Astrocyte of the hippocampus (primary cell): ENCODE measurements at places on chromosomes 13 and 19.

DNA sequence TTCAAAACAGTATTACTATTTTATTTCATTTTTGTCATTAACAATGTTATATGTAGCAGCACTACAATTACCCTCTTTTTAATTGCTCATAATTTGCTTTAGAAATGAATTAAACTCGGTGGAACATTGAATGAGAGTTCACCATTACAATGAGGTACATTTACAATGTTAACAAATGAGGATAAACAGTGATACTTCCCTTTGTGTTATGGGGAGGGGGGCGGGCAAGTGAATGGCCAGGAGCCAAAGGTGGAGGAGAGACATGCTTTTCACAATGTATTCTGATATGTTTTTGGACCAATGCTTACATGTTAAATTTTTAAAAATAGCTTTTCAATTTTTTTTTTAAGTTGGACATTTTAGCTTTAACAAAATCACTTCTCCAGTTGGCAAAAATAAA lies 34.2 kb downstream of the NALCN start:
- no peak for DNase-seq

GRCh38 chr19:55504252-55504603 lies 16.0 kb downstream of the SSC5D start:
- DNase-seq, result no peak

- no peak for DNase-seq
Observed at GRCh38 chr19:34228347-34228746, 26.0 kb upstream of the GARRE1 start.

DNA sequence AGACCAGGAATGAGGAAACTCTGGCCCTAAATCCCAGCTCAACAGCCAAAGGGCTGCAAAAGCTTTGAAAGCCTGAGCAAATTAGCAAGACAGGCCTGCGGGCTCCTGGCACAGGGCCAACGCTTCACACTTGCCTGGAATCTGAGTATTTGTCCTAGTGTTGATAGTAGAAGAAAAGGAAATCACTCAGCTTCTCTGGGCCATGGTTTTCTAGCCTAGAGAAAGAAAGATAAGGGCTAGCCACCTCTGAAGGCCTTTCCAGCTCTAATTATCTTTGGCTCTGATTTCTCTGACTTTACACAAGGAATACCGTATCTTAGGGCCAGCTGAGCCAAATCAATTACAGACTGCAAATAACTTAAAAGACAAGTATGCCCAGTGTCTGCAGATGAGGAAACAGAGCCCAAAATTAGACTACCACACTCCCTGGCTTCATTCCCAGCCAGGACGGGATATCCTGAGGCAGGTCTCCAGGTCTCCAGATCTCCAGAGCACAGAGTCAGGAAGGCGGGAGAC lies 69.6 kb downstream of the STK24 start:
- peak; percentile 93 for DNase-seq

GRCh38 chr13:41673640-41674039 lies 216.3 kb downstream of the RGCC start:
- DNase-seq, result no peak

GRCh38 chr13:82747958-82748357 lies 1134.3 kb downstream of the SLITRK1 start:
- peak; percentile 36 for DNase-seq

GRCh38 chr13:78326633-78327032 lies 276.7 kb downstream of the POU4F1 start:
- no peak for DNase-seq

DNA sequence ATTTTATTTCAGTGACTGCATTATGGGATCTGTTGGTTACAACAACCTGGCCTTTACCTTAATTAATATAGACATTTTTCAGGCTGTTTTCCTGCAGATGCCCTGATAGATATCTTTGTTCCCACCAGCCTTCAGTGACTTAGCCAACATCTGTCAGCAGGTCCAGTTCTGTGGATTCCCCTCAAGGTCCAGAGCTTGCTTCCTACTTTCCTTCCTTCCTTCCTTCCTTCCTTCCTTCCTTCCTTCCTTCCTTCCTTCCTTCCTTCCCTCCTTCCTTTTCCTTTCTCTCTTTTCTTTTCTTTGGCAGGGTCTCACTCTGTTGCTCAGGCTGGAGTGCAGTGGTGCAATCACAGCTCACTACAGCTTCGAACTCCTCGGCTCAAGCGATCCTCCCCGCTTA lies 14.4 kb upstream of the CYP2B6 start:
- no peak for DNase-seq

DNA sequence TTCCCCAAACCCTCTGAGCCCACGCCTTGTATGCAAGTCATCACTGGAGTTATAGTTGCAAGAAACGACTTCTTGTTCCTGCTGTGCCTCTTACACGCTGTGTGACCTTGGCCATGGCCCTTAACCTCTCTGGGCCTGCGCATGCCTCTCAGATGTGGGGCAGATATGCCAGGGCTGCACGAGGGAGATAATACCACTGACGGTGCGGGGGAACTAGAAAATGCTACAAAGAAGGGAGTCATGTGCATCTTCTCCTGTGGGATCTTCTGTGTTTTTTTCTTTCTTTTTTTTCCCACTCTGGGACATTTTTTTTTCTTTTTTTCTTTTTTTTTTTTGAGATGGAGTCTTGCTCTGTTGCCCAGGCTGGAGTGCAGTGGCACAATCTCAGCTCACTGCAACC lies 4.3 kb upstream of the SAMD1 start:
- DNase-seq, result no peak

DNA sequence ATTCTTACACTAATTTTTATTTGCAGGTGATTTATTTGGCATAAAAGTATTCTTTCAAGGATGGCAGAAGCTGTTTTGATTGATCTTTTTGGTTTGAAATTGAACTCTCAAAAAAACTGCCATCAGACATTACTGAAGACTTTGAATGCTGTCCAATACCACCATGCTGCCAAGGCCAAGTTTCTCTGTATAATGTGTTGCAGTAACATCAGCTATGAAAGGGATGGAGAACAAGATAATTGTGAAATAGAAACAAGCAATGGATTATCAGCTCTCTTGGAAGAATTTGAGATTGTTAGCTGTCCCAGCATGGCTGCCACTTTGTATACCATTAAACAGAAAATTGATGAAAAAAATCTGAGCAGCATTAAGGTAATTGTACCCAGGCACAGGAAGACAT lies 1.2 kb downstream of the LACC1 start:
- DNase-seq, result no peak

- DNase-seq, result no peak
Observed at GRCh38 chr19:30107251-30107650, 165.2 kb downstream of the URI1 start.

- DNase-seq, result no peak
Observed at GRCh38 chr13:100387416-100387815, 201.2 kb downstream of the GGACT start.

DNA sequence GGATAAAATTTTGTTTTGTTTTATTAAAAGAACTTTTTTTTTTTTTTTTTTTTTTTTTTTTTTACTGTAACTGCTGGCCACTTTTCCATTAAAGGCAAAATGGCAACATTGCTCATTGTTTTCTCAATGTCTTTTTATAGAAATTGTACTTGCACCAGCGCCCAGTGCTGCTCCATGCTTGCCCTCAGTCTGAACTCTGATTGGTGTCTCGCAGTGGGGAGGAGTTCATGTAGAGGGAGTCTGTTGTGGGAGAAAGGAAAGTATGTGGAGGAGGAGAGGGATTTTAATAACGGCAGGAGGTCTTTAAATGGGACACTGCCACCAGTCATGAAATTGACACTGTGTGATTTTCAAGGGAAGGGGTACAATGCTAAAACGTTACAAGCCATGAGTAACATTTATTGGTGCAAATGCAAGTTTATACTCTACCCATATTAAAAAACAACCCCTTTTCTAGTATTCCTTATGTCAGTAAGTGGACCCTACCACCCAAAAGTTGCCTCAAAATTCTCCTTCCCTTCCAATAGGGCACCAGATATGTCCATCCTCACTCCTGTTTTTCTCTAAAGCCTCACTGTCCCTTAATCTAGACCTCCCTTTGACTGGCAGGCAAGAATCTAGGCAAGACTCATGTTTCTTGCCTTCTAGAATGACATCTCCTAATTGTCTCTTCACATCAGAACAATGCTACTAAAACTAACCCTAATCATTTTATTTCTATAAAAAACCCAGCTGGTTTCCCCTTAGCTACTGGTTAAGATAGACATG lies 3.2 kb downstream of the RASL11A start:
- DNase-seq, result peak; percentile 53

DNA sequence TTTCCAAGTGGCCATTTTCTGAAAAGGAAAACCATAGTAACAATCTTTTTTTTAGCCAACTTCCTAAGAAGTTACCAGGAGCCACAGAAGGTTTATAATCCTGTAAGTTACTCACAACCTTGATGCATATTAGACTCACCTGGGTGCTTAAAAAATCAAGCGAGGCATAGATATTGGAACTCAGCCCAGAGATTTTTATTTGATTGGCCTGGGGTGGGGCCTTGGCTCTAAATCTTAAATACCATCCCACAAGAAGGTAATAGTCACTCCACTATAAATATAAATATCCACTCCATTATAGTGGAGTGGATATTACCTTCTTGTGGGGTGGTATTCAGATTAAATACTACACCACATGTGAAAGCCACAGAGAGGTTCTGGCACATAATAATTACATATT lies 429.6 kb downstream of the RFC3 start:
- no peak for DNase-seq

DNA sequence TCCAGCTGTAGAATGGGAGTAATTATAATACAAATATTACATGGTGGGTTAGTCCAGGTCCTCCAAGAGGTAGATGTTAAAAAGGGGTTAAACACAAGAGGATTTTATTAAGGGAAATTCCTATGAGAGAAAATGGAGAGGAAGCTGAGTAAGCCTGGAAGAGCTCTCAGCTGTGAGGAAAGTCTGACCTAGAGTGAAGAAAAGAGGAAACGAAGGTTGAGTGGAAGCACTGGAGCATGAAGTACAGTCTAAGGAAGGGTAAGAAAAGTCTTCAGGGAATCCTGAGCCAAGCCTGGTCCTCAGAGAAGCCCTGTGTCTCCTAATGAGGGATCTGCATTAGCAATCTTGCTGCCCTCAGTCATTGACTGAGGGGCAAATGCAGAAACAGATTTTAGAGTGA lies 506.2 kb downstream of the GPC5 start:
- no peak for DNase-seq

DNA sequence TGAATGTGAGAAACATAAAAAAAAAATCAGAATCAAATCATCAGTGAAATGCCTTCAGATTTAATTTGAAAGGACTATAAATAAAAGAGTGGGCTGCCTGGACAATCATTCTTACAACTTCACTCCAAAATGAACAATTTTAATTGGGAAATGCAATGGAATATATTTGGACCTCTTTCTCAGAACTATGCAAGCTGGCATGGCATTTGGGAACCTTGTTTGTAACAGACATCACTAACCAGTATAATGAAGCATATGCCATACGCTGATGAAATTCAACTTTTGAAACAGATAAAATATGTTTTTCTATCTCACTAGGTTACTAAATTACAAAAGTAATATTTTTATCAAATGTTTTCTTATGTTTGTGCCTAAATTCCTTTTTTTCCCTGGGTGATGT lies 64.2 kb upstream of the FAM216B start:
- DNase-seq, result no peak

- DNase-seq, result no peak
Observed at GRCh38 chr13:111241862-111242261, 78.6 kb upstream of the TEX29 start.
